AG08396 (cell line): ENCODE measurements at places on chromosomes 12 and 14.

GRCh38 chr12:132847363-132848356, 19.0 kb upstream of the GOLGA3 start:
- DNase-seq, result no peak

DNA sequence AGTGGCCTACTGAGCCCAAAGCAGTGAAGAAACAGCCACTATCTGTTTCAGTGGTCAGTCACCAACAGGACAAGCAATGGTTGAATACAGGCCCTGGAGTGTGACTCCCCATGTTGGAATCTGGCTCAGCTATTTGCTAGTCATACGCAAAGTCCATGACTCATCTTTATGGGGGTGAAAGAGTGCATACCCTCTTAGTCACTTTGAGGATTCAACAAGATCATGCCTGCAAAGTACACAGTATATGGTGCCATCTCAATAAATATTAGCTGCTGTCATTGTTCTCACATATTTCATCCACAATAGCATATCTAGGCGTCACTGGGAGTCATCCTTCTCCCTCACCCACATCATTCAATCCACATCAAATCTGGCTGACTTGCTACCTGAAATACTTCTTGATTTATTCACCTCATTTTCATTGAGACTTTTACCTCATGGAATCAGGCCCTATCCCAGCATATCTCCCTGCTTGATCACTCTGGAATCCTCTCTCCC, 26.4 kb upstream of the STAB2 start:
- peak; percentile 86 for DNase-seq

DNA sequence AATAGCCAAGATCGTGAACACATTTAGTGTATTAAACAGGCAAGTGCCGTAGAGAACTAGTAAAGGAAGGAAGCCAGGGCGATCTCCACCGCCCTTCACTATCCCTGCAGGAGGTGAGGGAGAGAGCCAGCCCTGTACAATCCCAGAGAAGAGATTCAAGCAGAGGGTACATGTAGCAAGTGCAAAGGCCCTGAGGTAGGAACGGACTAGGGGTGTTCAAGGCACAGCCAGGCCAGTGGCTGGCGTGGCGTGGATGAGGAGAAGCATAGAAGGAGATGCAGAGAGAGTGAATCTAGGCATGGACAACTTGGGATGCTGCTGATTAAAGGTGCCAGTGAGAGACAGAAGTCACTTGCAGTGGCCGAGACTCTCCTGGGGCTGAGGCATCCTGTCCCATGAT, 39.1 kb upstream of the ESRRB start:
- no peak for DNase-seq

DNA sequence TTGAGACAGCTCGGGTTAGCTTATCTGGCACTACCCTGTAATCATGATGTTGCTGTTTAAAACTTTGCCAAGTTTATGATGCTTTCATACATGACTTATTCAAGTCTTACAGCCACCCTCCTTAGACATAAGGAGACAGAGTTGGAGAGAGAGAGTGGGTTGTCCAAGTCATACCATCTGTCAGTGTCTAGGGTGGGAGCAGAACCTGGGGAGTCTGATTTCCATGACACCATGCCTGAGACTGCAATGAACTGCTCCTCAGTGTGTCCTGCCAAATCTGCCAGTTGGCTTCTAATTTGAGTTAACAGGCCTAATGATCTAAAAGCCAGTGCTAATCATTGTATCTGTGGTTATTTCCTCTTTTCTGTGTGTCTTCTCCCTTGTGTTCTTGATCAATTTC, 43.7 kb upstream of the PHC1 start:
- DNase-seq, result no peak

DNA sequence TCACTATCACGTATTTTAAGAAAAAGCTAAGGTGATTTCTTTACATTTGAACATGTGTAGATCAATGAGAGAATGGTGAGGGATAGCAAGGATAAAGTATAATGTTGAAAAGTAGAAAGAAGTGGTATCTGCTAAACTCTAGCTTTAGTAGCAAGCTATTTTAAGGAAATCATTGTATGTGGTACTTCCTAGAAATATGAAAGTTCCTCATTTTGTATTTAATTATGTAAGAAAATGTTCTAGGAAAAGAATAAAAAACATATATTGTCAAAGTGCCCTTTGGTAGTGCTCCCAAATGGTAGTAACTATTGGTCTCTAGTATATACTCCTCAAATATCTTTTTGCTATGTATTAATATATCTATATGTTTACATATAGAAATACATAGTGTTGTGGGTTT, 35.7 kb downstream of the RAB21 start:
- DNase-seq, result no peak

GRCh38 chr14:20485900-20486299, 16.7 kb downstream of the PNP start:
- DNase-seq, result no peak

DNA sequence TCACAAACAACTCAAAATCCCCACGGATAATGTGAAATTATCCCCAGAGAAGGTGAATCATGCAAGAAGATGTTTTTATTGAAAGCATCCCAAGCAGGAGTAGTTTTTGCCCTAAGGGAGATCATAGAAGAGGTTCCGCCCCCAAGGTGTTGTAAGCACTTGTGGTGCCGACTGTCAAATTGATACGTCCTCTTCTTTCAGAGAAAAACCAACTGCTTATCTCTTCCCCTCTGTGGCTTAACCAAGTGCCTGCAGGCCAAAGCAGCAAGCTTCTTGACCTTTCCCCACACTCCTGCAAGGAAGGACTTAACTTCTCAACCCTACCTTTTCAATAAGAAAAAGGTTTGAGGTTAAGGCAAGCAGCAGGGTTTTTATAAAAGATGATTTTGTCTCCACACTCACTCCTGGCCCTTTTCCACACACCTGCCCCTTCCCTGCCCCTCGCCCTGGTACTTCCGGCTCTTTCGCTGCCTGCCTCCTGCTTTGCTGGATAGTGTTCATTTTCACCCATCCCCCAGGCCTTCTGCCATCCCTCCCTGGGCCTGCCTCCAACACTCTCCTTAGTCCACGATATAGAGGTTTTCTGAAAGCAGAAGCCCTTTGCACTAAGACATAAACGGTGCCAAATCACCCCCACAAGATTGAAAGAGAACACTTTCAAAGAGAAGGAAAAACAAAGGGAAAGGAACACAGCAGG, 114.5 kb downstream of the EGLN3 start:
- no peak for DNase-seq
